CD4-positive, alpha-beta T cell treated with Interleukin-6 at 100 ng/mL for 8 hours (primary cell): ENCODE measurements at places on chromosomes 12 and 14.

GRCh38 chr12:94261119-94261518 is 112.7 kb downstream of the PLXNC1 start:
- no peak for DNase-seq

GRCh38 chr12:95742586-95742985 is 48.0 kb downstream of the NTN4 start:
- no peak for DNase-seq

DNA sequence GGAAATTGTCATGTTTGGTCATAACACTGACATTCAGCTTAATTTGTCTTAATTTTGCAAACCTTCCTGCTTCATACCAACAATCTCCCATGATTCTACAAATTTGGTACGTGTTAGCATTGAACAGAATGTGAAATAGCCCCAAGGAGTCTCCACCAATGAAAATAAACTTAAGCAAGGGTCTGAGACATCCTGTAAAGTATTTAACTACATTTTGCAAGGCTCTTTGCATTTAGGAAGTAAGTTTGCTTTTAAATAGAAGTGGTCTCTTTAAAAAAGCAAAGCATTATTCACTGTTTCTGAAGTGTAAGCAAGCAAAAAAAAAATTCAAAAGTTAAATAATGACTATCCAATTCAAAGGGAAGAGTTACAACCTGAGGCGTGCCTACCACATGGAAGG is 79.9 kb downstream of the WASHC3 start:
- no peak for DNase-seq

DNA sequence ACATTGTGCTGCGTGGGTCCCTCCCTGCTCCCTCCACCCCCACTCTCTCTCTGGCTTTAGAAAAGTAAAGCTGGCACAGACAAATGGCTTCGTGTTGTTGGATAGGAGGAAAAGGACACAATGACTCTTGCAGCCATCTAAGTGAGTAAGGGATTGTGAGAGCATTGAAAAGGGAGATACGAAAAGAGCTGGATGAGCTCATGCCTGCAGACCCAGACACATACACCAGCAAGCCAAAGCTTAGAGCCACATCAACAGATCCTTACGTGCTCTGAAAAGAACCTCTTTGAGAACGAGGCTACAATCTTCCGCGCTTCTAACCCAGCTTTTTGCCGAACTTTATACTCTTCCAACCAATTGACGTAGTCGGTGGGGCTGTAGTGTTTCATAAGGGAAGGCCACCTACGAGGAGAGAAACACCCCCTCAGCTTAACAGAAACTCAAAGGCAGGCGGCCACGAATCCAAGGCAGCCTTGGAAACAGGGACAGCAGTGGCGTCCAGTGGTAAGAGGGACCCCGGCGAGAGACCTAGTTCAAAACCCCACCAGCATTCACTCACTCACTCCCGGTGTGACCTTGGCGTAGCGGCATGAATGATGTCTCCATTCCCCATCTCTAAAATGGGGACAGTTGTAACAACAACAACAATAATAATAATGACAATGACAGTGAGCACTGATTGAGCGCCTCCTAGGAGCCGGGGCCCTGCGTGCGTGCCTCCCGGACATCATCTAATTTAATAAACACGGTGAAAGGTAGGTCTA is 1.1 kb downstream of the FBXO21 start:
- DNase-seq, result no peak
